ENCODE measurements at places on chromosomes 6 and 20.

- DNase-seq, result no peak
These were observed 156.9 kb upstream of the SOX4 start for GRCh38 chr6:21436625-21437024.

GRCh38 chr6:34027445-34027936, 118.4 kb downstream of the GRM4 start:
- peak; percentile 18 for DNase-seq

DNA sequence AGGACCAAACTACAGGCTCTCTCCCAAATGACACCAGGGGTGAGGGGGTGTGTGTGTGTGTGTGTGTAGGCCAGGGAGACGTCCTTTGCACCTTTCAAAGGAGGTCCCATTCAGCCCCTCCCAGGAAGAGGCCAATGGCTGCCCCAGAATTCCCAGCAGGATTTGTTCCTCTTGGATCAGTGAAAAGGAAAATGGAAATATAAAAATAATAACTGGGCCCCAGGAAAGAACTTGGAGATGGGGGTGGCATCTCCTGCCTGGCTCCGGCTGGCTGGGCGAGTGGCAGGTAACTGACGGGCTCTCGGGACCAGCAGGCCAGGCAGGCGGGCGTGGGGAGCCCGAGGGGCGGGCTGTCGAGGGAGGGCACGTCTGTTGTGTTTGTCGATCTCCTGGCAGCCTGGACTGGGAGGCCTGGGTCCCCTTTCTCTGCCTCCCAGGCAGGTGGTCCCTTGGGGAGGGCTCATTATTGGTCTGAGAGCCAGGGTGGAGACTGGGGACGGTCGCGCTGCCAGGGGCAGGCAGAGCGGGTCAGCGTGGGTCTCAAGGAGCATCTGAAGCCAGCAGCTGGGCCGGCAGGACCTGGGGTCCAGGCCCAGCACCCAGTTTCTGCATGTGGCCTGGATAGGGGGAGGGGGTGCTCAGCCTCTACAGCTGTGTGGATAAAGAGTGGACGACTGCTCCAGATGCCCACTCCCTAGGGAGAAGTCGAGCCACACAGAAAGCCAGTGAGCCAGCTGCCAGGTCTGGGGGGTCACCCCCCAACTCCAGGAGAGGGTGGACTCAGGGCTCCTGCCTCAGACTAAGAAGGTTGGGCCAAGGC, 3.1 kb downstream of the NOL4L start:
- no peak for DNase-seq

GRCh38 chr6:20092071-20092566, 120.2 kb downstream of the MBOAT1 start:
- peak; percentile 4 for DNase-seq
